ENCODE measurements at places on chromosomes 11 and 22.

DNA sequence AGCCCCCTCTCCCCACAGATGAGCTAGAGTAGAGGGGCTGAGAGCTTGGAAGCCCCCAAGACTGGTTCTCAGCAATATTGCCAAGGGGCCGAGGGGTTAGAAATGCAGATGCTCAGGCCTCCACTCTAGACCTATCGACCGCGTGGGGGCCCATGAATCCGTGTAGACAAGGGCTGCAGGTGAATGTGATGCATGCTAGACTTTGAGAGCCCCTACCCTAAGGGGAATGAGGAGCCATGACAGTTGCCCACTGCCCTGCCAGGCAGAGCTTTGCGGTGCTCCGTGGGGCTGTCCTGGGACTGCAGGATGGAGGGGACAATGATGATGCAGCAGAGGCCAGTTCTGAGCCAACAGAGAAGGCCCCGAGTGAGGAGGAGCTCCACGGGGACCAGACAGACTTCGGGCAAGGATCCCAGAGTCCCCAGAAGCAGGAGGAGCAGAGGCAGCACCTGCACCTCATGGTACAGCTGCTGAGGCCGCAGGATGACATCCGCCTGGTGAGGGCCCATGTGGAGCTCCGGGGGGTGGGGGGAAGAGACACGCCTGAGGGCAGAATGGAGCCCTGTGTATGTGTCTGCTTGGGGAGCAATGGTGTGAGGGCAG is 1.3 kb downstream of the SSH3 start:
- DNase-seq: no peak

- DNase-seq: no peak
These were observed 42.6 kb downstream of the DKK3 start for GRCh38 chr11:11965656-11966353.

GRCh38 chr11:86537541-86538222 is 134.7 kb downstream of the ME3 start:
- no peak for DNase-seq

DNA sequence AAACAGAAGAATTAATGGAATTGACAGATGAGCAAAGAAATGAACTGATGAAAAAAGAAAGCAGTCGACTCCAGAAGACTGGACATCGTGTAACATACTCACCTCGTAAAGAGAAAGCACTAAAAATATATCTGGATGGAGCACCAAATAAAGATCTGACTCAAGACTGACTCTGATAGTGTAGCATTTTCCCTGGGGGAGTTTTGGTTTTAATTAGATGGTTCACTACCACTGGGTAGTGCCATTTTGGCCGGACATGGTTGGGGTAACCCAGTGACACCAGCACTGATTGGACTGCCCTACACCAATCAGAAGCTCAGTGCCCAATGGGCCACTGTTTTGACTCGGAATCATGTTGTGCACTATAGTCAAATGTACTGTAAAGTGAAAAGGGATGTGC is 52.4 kb downstream of the DKK3 start:
- DNase-seq: no peak

DNA sequence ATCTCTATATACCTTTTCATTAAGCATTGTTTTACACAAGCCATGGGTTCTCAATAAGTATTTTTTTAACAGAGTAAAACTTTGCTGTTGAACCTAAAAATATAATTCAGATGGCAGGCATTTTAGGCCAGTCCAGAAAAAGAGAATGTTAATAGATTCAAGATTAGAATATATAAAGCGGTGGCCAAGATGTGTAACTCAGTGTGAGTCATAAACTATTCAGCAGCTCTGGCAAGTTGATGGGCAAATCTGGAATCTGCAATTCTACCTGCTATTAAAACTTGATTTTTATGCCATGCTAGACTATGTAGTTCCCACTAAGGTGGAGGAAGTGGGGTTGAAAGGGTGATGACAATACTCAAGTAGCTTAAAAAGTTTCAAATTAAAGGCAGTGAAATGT is 45.4 kb downstream of the CASP12 start:
- no peak for DNase-seq

DNA sequence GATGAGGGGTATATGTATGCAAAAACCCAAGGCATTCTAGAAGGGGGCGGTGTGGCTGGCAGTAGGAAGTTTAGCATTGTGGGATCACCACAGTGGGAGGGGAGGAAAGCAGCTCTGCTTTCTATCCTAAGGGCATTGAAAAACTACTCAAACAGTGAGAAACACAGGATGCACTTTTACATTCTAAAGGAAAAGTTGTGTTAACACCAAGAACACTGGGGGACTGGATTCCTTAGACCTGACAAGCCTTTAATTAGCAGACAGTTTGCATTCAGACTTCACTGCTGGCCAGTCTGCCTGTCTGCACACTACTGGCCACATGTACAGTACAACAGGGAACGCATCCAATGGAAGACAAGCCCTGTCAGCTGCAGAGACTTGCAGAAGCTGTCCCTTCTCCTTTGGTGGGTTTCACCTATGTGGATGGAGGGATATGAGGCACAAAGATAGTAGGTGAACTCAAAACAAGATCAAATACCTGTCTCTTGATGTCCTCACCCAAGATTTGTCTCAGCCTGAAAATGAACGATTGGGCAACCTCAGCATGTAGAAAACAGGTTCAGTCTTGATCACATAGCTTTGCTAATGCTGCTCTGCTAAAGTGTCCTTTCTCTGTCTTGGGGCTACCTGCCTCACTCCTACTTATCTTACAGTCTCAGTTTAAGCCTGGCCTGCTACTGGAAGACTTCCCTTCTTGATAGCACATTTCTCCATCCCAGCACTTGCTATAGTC is 64.8 kb downstream of the TENM4 start:
- DNase-seq: no peak
